ENCODE measurements at places on chromosomes 1 and 21.

DNA sequence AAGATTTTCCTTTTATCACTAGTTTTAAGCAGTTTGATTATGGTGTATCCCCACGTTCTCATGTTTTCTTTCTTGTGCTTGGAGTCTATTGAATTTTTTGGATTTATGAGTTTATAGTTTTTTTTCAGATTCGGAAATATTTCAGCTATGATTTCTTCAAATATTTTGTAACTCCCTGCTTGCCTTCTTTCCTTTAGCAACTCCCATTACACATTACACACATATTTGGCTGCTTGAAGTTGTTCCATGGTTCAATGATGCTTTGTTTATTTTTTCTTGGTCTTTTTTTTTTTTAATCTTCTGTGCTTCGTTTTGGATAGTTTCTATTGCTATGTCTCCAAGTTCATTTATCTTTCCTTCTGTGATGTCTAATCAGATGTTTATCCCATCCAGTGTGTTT is 48.5 kb upstream of the WARS2 start:
- no peak for DNase-seq

DNA sequence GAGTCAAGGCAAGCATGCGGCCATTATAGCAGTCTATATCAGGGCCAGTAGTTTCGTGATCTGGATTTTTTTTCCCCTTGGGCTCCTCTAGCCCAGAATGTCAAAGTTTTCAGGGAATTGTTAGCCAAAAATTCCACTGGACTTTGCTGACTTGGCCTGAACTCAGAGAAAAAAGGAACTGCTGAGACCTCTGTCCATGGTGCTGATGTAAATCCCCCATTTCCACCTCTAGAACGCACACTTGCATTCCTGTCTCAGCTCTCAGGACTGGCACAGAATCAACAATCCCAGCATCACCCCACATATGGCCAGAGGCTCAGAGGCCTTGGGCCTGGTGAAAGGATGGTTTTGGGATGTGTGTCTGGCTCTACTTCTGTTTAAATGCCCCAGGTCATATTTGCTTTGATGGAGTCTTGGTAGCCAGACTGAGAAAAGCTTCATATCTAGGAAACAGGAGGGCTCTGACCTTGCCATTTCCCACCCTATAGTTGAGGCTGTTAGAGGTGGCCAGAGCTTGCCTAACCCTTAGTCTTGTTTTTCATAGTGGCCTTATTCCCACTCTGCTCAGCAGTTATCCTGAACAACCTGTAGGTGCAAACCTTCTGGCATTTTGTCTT is 16.9 kb upstream of the EFCAB14 start:
- no peak for DNase-seq

DNA sequence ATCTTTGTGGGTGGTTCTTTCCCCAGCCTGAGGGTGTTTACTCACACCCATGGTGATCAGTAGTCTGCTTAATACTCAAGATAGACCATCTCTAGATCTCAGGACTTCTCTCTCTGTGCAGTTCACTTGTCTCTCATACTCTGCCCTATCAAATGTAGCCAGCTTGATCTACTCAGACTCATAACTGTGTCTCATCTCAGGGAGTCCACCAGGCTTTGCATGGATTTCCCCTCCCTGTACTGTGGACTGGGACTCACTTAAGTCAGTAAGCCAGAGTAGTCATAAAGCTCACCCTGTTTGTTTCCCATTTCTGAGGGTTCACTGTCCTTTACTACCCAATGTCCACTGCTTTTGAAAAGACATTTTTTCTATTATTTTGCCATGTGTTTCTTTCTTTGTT is 41.8 kb downstream of the LYPLAL1 start:
- DNase-seq: no peak

DNA sequence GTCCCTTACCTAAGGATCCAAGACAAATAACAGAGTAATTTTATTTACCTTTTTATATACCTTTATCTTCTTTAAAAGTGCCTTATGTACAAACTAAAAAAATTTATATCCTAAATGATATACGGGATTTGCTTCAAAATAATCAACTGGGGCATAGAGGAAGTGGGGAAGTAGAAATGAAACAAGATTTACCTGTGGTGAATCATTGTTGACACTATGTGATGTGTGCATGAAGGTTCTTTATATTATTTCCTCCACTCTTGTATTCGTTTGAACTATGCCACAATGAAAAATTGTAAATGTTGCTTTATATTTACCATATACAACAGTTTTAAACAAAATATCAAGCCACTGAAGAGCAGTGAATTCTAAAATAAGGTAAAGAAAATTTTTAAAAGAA is 13.0 kb downstream of the RGS7 start:
- DNase-seq: no peak

- DNase-seq: peak; percentile 79
Measured at GRCh38 chr1:20633190-20634064, at the start of gene PINK1. Gene PINK1, plus strand, starts transcription at chr1:20633458. Its CDS starts 91 bp downstream, at chr1:20633549.

DNA sequence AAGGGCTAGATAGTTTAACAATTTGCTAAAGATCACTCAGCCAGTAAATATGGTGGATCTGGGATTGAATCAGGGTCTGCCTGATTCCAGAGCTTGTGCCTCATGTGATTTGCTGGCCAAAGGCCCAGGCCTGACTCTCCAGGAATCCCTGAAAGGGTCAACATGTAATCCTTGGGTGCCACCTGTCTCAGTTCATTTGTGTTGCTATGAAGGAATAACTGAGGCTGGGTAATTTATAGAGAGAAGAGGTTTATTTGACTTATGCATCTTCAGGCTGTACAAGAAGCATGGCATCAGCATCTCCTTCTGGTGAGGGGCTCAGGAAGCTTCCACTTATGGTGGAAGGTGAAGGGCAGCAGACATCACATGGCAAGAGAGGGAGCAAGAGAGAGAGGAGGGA is 144.9 kb downstream of the FCRL5 start:
- DNase-seq: no peak

GRCh38 chr1:63329621-63330330 is 7.4 kb downstream of the FOXD3 start:
- DNase-seq: no peak

DNA sequence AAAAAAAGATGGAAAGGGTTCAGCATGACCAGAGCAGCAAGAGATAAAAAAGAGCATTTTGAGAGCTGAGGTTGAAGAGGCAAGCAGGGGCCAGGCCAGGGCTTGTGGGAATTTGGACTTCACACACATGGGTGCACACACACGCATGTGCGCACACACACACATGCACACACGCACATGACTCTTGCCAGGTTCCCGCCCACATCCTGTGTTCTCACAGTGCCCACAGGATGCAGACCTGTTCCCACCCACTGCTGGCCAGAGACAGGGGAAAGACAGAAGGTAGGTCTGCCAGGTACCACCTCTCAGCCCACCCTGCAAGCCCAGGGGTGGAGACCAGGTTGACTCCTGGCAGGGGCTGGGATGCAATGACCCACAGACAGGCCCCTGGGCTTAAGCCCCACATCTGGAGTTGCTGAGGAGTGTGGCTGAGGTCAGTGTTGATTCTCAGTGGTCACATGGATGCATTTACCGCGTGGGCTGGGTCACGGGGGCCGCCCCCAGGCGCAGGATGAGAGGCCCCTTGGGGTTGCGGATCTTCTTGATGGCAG is 4.4 kb downstream of the COL16A1 start:
- DNase-seq: no peak

GRCh38 chr21:29077651-29078090 is 4.2 kb upstream of the CCT8 start:
- DNase-seq: no peak

DNA sequence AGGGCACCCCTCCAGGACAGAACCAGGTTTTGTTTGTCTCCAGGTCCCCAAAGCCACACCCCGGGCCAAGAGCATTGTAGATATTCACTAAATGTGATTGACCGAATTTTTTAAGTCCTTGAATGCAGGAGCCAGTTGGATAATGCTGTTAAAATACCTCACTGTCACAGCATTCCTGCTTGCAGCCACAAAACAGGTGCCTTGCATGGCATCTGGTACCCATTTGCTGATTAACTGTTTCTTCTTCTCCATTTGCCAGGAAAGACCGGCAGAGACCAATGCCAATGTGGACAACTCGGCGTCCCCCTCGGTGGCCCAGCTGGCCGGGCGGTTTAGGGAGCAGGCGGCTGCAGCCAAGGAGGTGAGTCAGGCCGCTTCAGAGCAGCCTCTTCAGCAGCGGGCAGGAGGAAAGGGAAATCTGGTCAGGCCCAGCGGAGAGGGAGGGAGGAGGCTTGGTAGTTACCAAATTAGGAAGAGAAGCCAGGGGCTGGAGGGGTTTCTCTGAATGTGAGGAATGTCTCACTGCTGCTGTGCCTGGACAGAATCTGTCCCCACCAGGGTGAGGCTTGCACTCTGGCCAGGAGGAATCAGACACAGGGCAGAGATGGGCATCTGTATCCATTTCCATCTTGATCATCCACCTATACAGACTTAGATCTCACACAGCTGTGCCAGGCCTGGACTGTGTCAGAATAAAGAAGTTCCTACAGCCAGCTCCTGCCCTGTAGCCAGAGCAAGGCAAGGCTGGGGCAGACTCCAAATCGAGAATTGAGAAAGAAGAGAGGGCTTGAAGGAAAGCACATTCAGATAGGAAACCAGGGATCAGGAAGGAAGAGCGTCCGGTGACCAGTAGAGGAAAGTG is 37.9 kb upstream of the MPZL1 start:
- no peak for DNase-seq

DNA sequence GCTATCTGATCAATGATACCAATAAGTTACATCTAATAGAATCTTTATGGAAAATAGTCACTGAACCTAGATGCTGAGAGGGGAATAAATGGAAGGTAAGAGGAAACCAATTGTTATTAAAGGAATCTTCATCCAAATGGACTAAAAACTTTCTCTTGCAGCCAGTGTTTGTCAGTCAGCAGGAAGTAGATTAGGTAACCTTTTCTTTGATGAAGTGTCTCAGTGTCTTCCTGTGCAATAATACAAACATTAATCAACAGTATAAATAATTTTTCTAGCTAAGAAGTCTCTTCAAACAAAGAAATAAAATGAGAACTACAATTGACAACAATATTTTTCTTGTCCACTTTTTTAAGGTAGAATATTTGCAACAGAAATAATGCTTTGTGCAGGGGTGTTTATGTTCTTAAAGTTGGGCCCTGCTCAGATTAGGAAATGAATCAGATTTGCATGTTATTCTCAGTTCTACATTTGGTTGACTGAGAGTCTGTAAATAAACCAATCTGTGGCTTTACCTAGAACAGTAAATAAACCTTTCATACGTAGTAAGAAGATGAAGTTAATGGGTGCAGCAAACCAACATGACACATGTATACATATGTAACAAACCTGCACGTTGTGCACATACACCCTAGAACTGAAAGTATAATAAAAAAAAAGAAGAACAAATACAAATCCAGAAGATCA is 391.4 kb downstream of the MRPL39 start:
- DNase-seq: no peak

GRCh38 chr1:40755067-40755466 is 28.5 kb upstream of the KCNQ4 start:
- DNase-seq: no peak

DNA sequence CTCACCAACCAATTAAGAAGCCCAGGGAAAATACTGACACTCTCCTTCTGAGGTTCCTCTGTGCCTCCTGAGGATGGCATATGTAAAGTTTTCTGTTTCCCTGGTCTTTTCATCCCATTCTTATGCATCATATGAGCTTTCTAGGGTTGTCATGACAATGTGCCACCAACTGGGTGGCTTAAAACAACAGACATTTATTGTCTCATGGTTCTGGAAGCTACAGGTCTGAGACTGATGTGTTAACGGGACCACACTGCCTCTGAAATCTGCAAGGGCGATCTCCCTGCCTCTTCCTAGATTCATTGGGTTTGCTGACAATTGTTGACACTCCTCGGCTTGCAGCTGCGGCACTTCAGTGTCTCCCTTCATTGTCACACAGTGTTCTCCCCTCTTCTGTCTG is 308.4 kb downstream of the RGS7 start:
- no peak for DNase-seq

Data from activated CD4-positive, CD25-positive, alpha-beta regulatory T cell treated with anti-CD3 and anti-CD28 coated beads, Interleukin-2, amount 50 U/mL, for 16 hours (primary cell).